ENCODE measurements at places on chromosomes 7 and 10.
A peak's percentile ranks its signal among the peaks of the same experiment; 100 is the strongest.

GRCh38 chr7:129055861-129056464 lies 1.1 kb upstream of the TNPO3 start:
- DNase-seq, result no peak

DNA sequence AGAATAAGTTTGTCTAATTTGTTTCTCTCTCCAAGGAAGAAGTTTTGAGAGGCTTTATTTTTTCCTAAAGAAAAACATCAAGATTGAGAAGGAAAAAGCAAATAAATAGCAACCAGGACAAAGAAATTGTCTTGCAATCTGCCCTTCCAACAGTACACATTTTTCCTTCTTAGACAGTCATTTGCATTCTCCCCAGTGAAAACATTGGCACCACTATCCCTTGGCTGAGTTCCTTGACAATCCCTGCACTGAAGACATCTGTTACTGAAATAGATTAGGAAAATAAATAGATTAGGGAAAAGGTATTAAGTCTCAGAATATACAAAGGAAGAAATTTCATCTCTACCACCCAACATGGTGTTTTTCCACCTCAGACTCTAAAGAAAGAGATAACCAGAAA lies 12.2 kb upstream of the TMEM243 start:
- no peak for DNase-seq

GRCh38 chr7:106927536-106927935 lies 62.5 kb downstream of the PIK3CG start:
- no peak for DNase-seq

DNA sequence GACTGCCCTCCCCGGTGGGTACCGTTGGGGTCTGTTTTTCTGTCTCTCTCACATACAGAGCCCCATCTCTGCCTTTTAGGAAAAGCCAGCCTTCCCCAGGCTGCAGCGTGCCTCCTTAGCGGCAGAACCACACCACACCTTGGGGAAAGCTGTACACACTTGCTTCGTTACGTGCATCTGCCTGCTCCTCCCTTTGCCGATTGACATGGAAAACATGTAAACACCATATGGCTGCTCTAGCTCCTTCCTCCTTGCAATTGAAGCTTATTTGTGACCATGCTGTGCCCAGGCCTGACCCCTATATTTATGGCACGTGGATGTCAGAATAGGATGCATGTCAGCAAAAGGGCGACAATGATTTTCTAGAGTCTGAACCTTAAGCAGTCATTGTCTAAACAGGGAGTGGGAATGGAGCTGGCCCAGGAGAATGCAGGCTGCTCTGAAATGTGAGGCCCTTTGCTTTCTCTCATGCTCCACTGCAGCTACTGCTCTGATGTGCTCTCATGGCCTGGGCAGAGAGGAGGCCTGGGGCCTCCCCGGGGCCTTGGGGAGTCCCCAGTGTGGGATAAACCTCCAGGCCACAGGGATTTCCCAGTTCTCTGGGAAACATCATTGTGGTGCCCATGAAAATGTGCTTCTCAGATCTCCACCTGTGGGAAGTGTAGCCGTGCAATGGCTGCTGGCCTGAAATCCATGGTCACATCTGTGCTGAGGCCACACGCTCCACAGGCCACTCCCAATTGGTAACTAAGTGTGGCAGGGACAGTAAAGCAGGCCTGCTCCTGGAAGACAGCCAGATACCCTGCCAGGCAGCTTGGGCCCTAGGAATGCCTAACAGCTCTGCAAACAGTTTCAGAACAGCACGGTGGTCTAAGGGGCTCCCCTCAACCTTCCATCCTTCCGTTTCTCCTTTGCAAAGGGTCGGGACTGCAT lies 18.6 kb downstream of the PDE6C start:
- DNase-seq, result no peak

GRCh38 chr10:101828766-101829551 lies 10.7 kb upstream of the OGA start:
- DNase-seq, result no peak

GRCh38 chr10:104123397-104123796 lies 1.4 kb downstream of the SFR1 start:
- no peak for DNase-seq

DNA sequence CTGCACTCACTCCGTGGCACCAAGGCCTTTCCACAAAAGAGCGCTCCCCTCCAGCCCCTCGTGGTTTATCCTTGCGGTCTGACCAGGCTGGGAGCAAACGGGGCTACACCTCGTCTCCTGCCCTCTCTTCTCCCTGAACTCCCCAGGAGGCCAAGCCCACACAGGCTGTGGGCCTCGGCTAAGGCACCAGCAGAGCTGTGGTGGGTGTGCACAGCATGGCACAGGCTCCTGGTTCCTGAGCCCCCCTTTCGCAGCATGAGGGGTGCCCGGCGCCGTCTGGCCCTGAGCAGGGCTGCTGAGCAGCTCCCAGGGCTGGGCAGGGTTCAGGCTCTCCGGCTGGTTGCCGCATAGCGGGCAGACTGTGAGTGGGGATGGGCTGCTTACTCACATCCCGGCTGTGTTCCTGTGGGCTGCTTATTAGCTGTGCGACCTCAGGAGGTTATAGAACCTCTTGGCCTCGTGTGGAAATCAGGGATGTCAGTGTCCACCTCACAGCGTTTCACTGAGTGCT lies 90.4 kb downstream of the ZMIZ1 start:
- DNase-seq, result peak; percentile 86

- peak; percentile 36 for DNase-seq
Observed at GRCh38 chr7:70695795-70696083, 436.2 kb upstream of the GALNT17 start.

DNA sequence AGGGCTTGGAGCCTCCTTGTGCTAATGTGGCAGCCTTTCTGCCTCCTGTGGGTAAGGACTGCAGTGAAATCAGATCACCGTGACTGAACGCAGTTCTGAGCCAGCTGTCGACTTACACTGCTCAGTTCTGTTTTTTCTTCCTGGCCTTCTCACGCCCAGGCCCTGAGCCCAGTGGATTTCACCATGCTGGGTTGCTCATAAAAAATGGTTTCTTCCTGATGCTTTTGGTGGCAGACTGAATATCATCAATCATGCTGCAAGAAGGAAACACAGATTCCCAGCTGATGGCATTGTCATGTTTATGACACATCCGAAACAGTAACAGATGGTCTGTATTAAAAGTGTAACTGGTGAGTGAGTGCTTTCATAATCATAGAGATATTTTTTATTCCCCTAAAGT lies 389.6 kb downstream of the GALNT17 start:
- peak; percentile 29 for DNase-seq

DNA sequence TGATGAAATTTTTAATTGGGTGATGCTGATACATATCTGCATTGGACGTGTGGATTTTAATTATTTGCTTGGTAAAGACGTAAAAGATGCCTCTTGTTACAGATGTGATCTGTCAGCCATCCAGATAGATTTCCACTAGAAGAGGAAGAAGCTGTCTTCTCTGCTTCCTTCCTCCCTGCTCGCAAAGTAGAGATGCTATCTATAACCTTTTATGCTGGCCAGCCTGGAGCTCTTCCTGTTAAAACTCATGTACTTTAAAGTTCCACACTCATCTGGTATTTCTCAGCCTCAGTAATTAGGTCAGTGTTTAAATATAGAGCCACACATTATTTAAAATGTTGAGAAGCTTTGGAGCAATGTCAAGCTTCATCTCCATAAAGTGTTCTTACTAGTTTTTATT lies 51.2 kb upstream of the TMEM229A start:
- DNase-seq, result peak; percentile 29

- DNase-seq, result peak; percentile 30
Observed at GRCh38 chr10:21499701-21500577, 25.5 kb downstream of the SKIDA1 start.

DNA sequence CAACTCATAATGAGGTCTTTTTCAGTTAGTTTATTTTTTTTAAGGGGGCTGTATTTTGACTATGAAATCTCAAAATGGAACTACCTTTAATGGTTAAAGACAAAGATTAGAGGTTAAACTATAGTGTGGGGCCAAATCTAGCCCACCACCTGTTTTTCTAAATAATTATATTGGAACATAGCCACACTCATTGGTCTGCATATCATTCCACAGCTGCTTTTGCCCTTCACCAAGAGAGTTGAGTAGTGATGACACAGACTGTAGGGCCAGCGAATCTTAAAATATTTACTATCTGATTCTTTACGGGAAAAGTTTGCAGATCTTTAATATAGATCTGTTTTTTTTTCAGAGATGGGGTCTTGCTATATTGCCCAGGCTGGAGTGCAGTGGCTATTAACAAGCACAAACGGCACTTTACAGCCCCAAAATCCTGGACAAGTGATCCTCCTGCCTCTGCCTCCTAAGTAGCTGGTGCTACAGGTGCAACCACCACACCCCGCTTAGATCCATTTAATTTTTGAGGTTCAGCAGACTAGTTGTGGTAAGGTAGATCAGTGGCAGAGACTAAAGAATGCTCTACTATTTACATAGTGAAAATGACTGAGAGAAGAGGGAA lies 25.8 kb downstream of the EPC1 start:
- DNase-seq, result no peak

- DNase-seq, result no peak
Observed at GRCh38 chr7:64890761-64891362, 12.2 kb upstream of the ZNF273 start.

- peak; percentile 92 for DNase-seq
Observed at GRCh38 chr7:134593530-134594392, 44.9 kb downstream of the AKR1B15 start.

GRCh38 chr7:121401896-121402295 lies 5.8 kb upstream of the FAM3C start:
- DNase-seq, result peak; percentile 6

GRCh38 chr10:306675-307185 lies 171.5 kb downstream of the ZMYND11 start:
- DNase-seq, result no peak

DNA sequence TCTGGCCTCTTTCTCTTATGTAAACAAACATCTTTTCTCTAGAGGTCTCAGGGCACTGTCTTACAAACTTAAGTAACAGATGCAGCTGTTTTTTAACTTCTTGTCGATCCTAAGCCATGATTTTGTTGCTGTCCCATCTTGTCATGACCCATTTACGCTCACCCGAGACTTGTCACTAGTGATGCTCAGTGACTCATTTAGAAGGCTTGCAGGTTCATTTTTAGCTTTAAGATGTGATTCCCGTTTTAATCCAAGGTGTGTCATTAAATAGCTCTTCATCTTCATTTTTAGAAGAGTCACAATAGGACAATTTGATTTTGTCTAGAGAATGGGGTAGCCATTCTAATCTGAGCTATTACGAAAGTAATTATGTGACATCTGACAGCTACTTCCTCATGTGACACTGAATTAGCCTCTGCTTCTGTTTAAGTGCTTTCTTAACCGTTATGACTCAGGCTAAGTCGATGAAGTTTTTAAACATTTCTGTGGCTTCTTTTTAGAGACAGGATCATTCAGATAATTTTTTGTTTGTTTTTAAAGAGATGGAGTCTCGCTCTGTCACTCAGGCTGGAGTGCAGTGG lies 42.7 kb downstream of the SPDYE5 start:
- DNase-seq, result peak; percentile 87

- DNase-seq, result no peak
Observed at GRCh38 chr7:1455241-1455939, 3.9 kb downstream of the MICALL2 start.

- DNase-seq, result no peak
Observed at GRCh38 chr7:43878867-43879266, 9.6 kb upstream of the MRPS24 start.

DNA sequence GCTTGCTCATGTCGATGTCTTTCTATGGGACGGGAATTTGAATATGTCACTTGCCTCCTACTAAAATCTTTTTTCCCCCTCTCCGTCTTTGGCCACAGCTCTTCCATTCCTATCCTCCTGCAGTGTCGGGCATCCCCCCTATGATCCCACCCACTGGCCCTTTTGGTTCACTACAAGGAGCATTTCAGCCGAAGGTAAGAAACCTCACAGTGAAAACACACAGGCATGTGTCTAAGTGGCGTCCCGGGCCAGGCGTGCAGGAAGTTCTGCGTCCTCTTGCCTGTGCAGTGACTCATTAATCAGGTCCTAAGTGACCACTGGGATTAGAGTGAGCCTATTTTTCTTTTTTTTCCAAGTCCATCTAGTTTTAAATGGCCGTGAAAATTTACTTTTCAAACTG lies 360.5 kb upstream of the GALNT17 start:
- no peak for DNase-seq

DNA sequence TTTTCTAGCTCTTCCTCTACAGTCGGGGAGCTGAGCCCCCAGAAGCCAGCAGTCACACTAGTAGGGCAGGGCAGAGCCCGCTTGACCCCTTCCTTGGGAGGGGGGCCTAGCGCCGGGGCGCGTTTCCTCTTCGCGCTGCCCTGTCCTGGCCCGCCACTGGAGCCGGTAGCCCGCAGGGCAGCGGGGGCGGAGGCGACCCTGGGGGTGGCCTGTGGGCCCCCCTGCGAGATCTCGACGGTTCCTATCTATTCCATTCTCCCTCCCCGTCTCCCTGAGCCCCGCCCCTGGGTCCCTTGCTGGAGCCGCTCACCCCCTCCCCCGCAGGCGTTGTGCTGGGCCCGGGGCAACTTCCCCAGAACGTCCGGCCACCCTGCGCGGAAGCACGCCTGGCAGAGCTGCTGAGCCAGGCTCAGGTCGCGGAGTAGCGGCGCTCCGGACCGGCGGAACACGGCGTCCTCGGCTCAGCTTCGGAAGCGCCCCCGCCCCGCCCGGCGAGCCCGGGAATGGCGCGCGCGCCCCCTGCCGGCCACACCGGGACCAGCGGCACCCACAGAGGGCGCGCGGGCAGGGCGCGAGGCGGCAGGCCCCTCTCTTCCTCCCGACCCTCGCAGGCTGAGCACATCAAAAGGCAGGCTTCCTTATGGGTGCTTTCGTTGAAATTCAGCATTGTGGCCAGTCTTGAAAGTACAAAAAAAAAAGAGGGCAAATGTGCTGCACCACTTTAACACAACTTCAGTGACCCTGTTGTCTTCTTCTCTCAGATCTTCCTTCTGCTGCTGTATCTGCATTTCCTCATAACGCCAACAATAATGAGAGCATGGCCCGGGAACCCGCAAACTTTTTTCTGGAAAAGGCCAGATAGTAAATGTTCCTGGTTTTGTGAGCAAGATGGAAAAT lies 327.6 kb downstream of the TNS3 start:
- peak; percentile 61 for DNase-seq

DNA sequence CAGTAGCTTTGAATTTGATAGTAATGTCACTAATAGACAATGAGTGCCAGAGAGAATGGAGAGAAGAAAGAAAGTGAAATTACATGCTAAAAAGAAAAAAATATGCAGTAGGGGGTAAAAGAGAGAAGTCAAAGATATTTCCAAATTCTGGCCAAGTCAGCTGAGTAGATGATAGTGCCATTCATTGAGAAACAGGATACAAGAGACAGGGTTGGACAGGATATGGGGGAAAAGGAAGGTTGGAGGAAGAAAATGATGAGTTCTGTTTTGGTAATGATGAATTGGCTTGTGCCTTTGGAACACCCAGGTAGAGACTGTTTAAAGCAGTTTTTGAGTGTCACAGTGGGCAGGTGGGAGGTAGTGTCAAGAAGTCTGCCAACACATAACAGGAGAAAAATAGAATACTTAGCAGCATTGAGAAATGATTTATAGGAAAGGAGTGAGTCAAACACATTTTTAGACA lies 78.3 kb downstream of the LRRC17 start:
- DNase-seq, result no peak

DNA sequence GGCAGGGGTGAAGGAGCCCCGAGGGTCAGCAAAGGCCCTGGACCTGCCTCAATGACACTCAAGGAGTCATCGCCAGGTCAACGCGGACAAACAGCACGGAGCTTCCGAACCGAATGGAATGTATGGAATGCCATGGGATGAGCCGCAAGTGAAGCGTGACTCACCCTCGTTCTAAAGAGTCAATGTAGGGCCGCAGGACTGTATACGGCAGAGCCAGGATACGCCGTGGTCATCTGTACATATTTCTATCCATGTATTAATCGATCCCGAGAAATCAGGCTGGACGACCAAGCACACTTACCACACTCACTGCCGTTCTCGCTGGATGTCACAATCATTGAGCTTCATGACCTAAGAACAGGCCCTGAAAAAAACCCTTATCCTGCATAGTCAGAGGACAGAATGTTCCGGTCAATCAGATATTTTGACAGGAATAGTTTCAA lies 4.3 kb downstream of the SNX8 start:
- DNase-seq, result peak; percentile 87

Data from fibroblast of lung (primary cell).